ENCODE measurements at places on chromosomes 2 and 18. TPM values are rescaled to one million over a fixed set of nuclear protein-coding genes. Genes with fewer than 3 reads are reported as not detected.

DNA sequence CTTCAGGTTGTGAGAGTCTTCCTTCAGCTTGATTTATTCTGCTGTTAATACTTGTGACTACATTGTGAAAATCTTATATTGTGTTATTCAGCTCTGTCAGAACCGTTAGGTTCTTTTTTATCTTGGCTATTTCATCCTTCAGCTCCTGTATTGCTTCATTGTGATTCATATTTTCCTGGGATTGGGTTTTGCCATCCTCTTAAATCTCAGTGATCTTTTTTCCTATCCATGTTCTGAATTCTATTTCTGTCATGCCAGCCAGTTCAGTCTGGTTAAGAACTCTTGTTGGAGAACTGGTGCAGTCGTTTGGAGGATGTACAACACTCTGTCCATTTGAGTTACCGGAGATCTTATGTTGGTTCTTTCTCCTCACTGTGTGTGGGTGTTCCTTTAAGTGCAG is 19.1 kb downstream of the MSTN start:
- DNase-seq: no peak

SCN7A gene
- 12.9 TPM for polyA plus RNA-seq

DNA sequence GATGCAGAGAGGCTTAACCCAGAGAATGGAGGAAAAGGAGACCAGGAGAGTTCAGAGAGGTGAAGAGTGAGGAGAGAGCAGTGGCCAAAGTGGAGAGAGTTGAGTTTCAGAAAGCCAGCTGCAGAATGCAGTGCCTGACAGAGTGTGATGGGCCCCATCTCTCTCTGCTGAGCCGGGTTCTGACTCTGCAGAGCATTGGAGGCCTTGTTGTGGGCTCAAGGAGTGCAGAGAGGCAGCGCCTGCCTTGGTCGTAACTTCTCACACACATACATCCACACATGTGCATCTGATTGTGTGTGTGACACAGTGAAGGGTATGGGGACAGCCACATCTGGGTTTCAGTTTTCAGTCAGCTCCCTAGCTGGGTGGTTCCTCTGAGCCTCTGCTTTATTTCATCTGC is 58.8 kb downstream of the AGAP1 start:
- no peak for DNase-seq

DNA sequence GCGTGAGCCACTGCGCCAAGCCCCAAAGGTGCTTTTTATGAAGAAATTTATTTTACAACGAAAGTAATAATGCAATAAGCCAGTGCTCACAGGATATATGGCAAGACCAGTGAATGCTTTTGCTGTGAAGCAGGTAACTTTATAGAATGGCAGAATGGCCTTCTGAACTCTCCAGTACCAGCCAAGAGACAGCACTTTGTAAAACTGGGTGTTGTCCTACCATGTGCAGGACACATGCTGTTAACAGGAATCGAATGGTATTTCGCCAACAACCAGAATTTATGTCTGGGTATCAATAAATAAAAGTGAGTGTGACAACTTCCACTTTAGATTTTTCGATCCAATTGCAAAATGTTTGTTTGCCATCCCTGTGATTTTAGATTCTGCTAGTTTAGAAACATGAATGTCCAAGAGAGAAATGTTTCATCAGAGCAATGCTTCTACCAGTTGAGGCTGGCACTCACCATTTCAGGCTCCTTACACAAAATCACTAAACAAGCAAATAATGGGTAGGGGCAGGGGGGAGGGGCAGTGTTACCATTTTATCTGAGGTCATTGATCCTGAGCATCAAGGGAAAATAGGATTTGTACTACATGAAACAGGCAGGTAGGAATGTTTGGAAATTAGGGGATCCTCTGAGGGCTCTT is 95.9 kb downstream of the ATL2 start:
- DNase-seq: no peak
